Non-pigmented ciliary epithelial cell (primary cell): ENCODE measurements at places on chromosomes 1 and 21.

DNA sequence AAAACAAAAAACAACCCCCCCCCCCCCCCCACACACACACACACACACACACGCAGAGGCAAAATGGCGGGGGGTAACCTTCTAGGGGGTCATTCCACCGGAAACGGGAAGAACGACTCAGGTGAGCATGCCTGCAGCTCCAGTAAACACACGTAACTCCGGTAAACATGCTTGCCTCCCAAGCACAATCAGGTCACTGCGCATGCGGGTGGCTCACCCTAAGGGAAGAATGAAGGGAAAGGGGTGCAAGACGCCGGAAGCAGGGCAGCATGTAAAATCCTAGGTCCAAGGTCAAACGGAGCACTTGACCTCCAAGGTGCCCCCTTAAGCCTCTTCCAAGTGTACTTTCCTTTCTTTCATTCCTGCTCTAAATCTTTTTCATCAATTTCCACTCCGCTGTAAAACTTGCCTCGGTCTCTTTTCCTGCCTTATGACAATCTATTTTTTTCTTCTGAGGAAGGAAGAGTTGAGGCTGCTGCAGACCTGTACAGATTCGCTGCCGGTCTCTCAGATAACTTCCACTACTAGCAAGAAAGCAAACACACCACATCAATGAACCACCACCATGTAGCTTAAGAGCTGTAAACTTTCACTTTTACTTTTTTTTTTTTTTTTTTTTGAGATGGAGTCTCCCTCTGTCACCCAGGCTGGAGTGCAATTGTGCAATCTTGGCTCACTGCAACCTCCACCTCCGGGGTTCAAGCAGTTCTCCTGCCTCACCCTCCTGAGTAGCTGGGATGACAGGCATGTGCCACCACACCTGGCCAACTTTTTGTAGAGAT, 21.0 kb upstream of the CBR3 start:
- no peak for DNase-seq

- DNase-seq, result no peak
Observed at GRCh38 chr1:35660581-35661473, 19.5 kb upstream of the PSMB2 start.

GRCh38 chr1:26993237-26994019, at the start of gene TRNP1:
TSS of gene TRNP1 (plus strand) at chr1:26993692. CDS start at chr1:26993787, 95 bp downstream.
- no peak for DNase-seq

GRCh38 chr1:234667600-234668576, 57.9 kb upstream of the IRF2BP2 start:
- no peak for DNase-seq

GRCh38 chr1:219308367-219308766, 134.7 kb downstream of the LYPLAL1 start:
- DNase-seq, result no peak

DNA sequence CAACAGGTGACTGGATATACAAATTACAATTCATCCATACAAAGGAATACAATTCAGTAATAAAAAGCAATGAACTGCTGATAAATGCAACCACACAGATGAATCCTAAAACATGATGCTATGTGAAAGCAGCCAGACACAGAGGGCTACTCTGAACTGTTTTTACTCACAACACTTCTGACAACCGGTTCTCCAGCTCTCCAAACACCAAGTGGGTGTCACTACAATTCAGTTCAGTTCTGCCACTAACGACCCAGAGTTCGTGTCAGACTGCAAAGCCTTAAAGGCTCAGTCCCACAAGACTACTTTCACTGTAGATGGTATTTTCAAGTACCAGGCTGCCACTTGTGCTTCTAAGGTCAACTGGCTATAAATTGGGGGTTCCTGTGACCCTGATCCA, 119.4 kb downstream of the SLC16A1 start:
- DNase-seq, result no peak

DNA sequence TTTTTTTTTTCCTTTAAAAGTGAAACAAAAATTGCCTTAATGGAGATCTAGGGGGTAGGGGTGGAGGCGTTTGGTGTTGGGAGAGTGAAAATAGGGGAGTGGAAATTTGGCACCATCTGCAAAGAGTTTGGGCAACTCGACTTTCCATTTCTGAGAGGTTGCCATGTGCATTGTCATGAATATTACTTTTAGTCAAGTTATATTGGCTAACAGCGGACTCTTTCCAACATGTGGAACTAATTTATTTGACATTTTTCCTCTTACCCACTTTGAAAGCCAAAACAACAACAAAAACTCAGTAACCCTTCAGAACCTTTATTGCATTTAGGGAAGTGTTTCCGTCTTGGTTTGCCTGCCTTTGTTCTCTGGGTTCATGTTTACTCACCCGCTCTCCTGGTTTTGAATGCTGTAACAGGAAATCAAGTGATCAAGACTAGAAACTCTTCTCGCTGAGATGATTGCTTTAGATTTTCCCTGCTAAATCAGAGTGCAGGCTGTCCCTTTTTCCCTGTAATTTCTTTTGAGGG, 70.4 kb downstream of the CACHD1 start:
- DNase-seq, result no peak
